ENCODE measurements at places on chromosomes 6 and 20.

DNA sequence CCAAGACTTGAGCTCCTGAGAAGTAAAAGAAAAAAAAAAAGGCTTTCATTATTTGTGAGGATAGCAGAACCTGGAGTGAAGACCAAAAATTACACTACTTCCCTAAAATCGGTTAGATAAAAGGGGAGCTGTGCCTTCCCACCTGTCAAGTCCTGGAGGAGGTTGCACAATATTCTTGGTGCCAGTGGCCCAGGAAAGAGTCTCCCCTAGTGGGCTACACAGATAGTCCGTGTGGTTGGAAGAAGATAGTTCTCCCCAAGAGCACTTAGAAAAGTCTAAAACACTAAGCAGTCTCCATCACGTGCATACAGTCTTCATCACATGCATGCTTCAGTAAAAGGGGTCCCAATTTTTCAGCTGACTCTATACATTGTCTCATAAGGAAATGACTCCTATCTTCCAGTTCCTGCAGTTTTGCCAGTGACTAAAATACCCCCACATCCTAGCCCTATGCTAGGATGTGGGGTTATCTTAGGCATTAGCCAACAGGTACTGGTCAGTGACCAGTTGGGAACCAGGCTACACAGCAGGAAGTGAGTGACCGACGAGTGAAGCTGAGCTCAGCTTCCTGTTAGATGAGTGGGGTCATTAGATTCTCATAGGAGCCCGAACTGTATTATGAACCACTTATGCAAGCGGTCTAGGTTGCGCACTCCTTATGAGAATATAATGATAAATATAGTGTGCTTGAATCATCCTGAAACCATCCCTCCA is 199.5 kb upstream of the FAM83B start:
- DNase-seq = no peak

DNA sequence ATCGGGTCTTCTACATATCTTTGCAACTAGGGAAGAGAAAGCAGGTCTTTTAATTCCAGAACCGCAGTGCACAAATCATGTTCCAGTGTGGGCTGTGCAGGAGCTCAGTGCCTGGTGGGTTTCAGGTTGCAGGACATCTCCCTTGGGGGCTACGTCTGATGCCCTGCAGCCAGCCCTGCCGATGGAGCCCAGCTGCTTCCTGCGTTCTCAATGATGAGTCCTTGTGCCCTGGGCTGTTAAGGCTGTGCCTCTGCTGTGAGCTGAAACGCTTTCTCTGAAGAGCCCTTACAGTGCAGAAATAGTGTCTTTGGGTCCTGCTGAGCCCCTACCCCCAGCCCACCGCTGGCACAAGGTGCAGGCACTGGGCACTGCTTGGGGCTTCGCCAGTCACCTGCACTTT is 192.9 kb downstream of the SYNDIG1 start:
- DNase-seq = no peak

DNA sequence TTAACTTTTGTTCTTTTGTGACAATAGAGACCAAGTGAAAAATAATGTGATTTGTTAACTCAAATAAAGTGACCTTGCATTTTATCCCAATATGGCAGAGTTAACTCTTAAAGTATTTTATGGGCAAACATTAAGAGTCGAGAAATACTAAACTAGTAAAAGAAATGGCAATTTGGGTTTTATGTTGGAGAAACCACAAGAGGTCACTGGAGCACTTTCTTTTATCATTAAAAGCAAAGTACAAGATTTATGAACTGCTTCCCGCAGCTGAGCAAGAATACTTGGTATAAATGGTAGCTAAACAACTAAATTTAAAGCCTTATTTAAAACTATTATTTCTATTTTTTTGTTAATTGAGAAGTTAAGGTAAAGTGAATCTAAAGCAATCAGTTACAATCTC is 33.5 kb upstream of the MCM9 start:
- peak; percentile 19 for DNase-seq

DNA sequence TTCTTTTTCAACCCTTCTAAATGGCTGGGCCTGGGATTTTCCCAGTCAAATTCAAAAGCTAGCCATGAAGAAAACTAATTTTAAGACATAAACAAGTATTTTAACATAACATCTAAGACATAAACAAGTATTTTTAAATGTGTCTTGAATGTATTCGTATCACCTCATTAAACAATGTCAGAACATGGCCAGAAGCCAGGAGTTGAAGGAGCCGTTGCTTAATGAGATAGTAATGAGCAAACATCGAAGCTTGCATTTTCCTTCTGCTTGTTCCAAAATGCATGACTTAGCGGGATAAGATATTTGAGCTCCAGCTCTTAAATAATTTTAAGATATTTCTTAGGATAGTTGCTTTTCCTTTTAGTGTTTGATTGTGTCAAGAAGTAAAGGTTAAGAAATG is 4.2 kb upstream of the RNF182 start:
- peak; percentile 34 for DNase-seq

DNA sequence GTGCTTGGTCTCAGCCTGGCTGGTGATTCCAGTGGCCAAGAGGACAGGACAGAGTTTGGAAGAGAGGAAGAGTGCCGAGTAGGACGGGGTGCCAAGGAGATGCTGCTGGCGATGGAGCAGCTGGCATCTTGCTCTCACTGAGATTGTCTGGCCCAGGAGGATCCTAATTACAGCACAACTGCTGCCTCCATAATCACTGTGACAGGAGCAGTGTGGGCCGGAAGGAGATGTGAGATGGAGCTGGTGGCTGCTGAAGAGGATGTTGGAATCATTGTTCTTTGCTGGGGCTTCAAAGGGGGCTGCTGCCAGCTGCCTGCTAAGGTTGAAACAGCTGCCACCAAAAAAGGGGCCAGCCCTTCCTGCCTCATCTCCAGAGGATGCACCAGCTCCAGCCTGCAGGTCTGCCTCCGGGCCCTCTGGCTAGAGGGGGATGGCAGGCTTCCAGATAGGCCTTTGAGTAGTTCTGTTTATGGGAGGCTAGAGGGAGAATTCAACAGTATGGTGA is 214.4 kb downstream of the RNF144B start:
- no peak for DNase-seq

DNA sequence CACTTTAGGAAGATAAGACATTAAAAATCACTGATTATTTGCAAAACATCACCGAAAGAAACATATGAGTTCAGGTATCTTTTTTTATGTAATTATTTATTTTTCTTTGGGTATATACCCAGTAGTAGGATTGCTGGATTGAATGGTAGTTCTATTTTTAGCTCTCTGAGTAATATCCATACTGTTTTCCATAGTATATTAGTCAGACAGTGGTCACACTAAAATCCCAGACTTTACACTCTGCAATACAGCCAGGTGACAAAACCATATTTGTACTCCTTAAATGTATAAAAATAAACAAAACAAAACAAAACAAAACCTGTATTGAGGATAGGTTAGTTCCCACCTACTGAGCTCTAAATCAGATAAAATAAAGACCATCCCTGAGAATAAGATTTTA is 1024.3 kb upstream of the EYS start:
- no peak for DNase-seq

- no peak for DNase-seq
Observed at GRCh38 chr6:24891004-24891403, 44.8 kb downstream of the RIPOR2 start.

- DNase-seq = no peak
Observed at GRCh38 chr20:62978561-62978943, 26.0 kb downstream of the SLC17A9 start.
